ENCODE measurements at places on chromosomes 7 and 10.

GRCh38 chr7:1395211-1396070, 63.8 kb downstream of the MICALL2 start:
- no peak overlapping the region for H3K27ac ChIP-seq
- no peak overlapping the region for H3K4me3 ChIP-seq
- no peaks in the 10 kb centered on the region for H3K36me3 ChIP-seq
- H3K27me3 ChIP-seq: no peaks in the 10 kb centered on the region
- no peaks in the 10 kb centered on the region for H3K4me1 ChIP-seq
- DNase-seq: no peak

- no peak overlapping the region for H3K4me3 ChIP-seq
- no peak for DNase-seq
Observed at GRCh38 chr10:60869652-60870415, 74.2 kb downstream of the RHOBTB1 start.

DNA sequence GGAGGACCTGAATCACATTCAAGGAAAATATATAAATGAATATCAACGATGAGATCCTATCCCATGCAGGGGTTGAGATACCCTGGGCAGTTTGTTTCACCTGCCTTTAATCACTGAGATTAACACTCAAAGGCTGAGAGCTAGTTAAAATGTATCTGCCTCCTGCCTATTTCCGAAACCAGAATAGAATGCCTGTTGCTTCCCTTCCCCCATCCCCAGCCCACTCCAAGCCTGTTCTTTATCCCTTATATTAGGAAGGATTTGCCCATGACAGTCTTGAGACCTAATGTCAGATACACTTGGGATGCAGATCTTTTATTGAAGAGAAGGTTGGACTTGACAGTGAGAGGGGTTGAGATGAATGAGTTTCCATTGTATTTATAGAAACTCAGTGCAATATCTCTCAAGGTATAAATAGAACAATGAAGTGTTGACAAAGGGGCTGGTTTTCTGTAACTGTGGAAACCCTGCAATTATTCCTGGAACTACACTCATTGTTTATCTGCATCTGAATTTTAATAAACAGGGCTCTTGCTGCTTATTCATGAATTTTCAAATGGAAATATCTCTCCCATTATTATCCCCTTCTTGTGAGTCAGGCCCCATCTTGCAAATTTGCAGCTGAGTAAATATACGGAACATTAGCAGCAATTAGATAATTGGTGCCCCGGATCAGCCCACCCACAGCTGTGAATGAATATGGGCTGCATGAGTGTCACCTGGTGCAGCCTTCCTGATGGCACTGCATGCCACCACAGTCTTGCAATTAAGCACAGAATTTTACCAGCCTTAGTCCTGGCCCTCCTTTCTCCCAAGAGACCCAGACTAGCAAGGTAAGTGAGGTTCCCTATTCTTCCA, 66.7 kb downstream of the SORCS3 start:
- H3K27ac ChIP-seq: no peak overlapping the region
- no peaks in the 10 kb centered on the region for H3K4me1 ChIP-seq
- no peaks in the 10 kb centered on the region for H3K36me3 ChIP-seq
- H3K27me3 ChIP-seq: no peaks in the 10 kb centered on the region

- no peaks in the 10 kb centered on the region for H3K27me3 ChIP-seq
- H3K4me1 ChIP-seq: no peaks in the 10 kb centered on the region
- no peaks in the 10 kb centered on the region for H3K36me3 ChIP-seq
- no peak overlapping the region for H3K27ac ChIP-seq
- H3K4me3 ChIP-seq: no peak overlapping the region
Observed at GRCh38 chr10:81288544-81288943, 586.5 kb upstream of the NRG3 start.

DNA sequence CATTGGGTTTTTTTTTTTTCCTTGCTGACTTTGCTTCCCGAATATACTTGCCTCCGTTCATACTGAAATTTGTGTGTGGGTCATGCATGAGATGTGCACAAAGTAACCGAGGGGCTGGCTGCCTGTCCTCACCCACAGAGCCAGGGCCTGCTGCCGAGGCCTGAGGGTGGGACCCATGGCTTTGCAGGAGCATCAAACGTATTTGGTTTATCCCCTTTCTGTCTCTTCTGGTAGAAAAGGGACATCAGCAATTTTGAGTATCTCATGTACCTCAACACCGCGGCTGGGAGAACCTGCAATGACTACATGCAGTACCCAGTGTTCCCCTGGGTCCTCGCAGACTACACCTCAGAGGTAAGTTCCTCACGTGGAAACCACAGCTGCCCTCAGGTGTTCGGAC, 3.5 kb upstream of the LRRC18 start:
- no peak for DNase-seq
- no peaks in the 10 kb centered on the region for H3K27me3 ChIP-seq
- H3K4me1 ChIP-seq: no peaks in the 10 kb centered on the region
- H3K36me3 ChIP-seq: no peaks in the 10 kb centered on the region

- no peak for DNase-seq
- no peaks in the 10 kb centered on the region for H3K36me3 ChIP-seq
- H3K4me1 ChIP-seq: no peaks in the 10 kb centered on the region
- peaks cover 7% of the 10 kb centered on the region for H3K27me3 ChIP-seq
Observed at GRCh38 chr7:68058014-68058413, 1061.4 kb downstream of the TYW1 start.

GRCh38 chr7:24436131-24436920, 136.9 kb upstream of the PALS2 start:
- H3K27me3 ChIP-seq: no peaks in the 10 kb centered on the region
- H3K4me3 ChIP-seq: no peak overlapping the region
- H3K4me1 ChIP-seq: no peaks in the 10 kb centered on the region
- no peak for DNase-seq
- no peaks in the 10 kb centered on the region for H3K36me3 ChIP-seq

DNA sequence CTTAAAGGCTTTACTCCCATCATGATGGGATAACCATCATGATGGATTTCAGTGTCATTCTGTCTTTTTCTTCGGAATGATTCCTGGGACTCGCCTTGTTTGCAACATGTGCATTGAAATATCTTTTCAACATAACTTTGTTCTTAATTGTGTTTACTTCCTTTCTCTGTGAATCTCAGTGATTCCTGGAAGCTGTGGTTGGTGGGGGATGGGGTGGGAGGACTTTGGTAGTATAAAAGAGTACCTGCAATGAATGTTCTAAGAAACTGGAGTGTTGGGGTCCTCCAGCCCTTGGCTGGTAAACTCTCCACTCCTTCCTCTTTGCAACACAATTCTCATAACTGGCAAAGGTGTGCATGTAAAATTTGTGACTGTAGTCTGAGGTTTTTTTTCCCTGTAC, 11.5 kb upstream of the SH2D4B start:
- no peak overlapping the region for H3K27ac ChIP-seq
- no peak overlapping the region for H3K4me3 ChIP-seq
- H3K4me1 ChIP-seq: no peaks in the 10 kb centered on the region
- H3K36me3 ChIP-seq: no peaks in the 10 kb centered on the region

DNA sequence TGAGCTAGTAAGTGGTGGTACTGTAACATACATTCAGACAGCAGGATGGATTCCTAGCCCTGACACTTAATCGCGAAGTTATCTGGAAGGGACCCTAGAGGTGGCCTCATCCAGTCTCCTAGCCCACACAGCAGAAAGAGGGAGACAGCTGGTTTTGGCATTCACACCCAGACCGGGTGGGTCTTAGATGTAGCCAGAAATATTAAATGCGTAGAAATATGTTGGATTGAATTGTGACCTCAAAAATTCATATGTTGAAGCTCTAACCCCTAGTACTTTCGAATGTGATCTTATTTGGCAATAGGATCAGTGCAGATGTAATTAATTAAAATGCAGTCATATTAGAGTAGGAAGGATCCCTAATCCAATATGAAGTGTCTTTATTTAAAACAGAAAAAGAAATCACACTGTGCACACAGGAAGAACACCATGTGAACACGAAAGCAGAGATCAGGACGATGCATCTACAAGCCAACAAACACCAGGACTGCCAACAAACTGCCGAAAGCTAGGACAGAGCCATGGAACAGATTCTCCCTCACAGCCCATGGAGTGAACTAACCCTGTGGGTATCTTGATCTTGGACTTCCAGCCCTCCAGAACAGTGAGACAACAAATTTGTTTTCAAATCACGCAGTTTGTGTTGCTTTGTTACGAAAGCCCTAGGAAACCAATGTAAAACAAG, 2.9 kb upstream of the XPNPEP1 start:
- H3K4me3 ChIP-seq: no peak overlapping the region
- no peak for DNase-seq
- no peaks in the 10 kb centered on the region for H3K36me3 ChIP-seq
- H3K27ac ChIP-seq: no peak overlapping the region
- H3K4me1 ChIP-seq: peaks cover 24% of the 10 kb centered on the region

GRCh38 chr7:87213811-87214210, 5.7 kb downstream of the TMEM243 start:
- no peaks in the 10 kb centered on the region for H3K36me3 ChIP-seq
- DNase-seq: no peak
- no peak overlapping the region for H3K4me3 ChIP-seq
- H3K27ac ChIP-seq: no peak overlapping the region
- H3K4me1 ChIP-seq: no peaks in the 10 kb centered on the region

- no peak for DNase-seq
- no peak overlapping the region for H3K4me3 ChIP-seq
- no peaks in the 10 kb centered on the region for H3K36me3 ChIP-seq
- no peaks in the 10 kb centered on the region for H3K27me3 ChIP-seq
- H3K27ac ChIP-seq: no peak overlapping the region
Observed at GRCh38 chr10:110413903-110414547, 83.7 kb upstream of the DUSP5 start.

DNA sequence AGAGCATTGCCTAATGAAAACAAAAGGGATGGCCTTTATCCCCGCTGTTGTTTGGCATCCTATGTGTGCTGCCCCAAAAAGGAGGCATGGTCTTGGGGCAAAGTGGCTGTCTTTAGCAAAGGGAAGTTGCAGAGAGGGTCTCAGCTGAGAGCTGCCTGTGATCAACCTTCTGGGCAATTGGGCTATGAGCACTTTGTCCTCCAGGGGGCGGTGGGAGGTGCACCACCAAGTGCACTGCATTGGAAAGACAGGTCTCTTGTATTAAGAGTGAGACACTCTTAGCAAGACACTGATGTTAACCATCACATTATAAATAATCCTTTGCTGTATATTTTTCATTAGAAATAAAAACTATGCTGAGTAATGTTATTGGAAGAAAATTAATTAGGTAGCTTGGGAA, 314.8 kb downstream of the POM121L12 start:
- no peak overlapping the region for H3K4me3 ChIP-seq
- H3K36me3 ChIP-seq: no peaks in the 10 kb centered on the region
- no peak for DNase-seq
- H3K27me3 ChIP-seq: no peaks in the 10 kb centered on the region
- no peak overlapping the region for H3K27ac ChIP-seq

- H3K4me3 ChIP-seq: peak overlapping the region; percentile 8
- no peak for DNase-seq
- no peak overlapping the region for H3K27ac ChIP-seq
- peaks cover 19% of the 10 kb centered on the region for H3K27me3 ChIP-seq
Observed at GRCh38 chr7:142797391-142798377, 26.9 kb downstream of the PRSS2 start.

GRCh38 chr10:71218046-71218650, 5.8 kb downstream of the UNC5B start:
- H3K27me3 ChIP-seq: peaks cover 11% of the 10 kb centered on the region
- H3K4me3 ChIP-seq: peak overlapping the region; percentile 44
- no peak for DNase-seq
- H3K4me1 ChIP-seq: peaks cover 30% of the 10 kb centered on the region
- H3K36me3 ChIP-seq: no peaks in the 10 kb centered on the region

- no peak overlapping the region for H3K4me3 ChIP-seq
- no peaks in the 10 kb centered on the region for H3K4me1 ChIP-seq
- H3K27ac ChIP-seq: no peak overlapping the region
- H3K36me3 ChIP-seq: peaks cover 18% of the 10 kb centered on the region
- no peaks in the 10 kb centered on the region for H3K27me3 ChIP-seq
Observed at GRCh38 chr7:100859856-100860255, 7.3 kb upstream of the TRIP6 start.

GRCh38 chr10:96367470-96367869, 8.7 kb upstream of the OPALIN start:
- DNase-seq: no peak
- H3K27ac ChIP-seq: no peak overlapping the region
- no peaks in the 10 kb centered on the region for H3K36me3 ChIP-seq
- no peaks in the 10 kb centered on the region for H3K4me1 ChIP-seq

- H3K36me3 ChIP-seq: no peaks in the 10 kb centered on the region
- no peak for DNase-seq
- no peak overlapping the region for H3K27ac ChIP-seq
- no peak overlapping the region for H3K4me3 ChIP-seq
- H3K4me1 ChIP-seq: no peaks in the 10 kb centered on the region
Observed at GRCh38 chr7:106862317-106863089, 2.6 kb upstream of the PIK3CG start.

DNA sequence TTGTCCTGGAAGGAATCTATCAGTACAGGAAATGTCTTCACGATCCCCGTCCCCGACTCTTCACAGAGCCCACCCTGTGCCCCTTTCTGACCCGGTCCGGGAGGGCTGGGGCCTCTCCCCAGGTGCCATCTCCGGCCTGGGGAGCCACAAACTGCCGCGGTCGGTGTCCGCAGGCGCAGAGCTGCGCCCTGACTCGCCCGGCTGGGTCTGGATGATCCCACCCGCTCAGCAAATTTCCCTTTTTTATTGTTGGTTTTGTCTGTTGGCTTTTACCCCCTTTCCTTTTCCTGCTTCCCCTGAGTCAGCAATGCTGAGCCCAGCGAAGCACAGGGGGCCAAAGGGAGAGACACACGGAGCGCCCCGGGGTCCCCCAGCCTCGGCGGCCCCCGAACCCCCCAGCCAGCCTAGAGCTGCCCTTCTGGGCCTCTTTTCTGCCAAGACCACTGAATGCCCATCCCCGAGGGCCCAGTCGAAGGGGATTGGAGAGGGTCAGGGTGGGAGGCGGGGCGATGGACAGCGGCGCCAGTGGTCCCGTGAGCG, 30.9 kb downstream of the LEP start:
- H3K4me1 ChIP-seq: peaks cover 26% of the 10 kb centered on the region
- H3K27ac ChIP-seq: no peak overlapping the region
- DNase-seq: no peak
- no peaks in the 10 kb centered on the region for H3K36me3 ChIP-seq
- peak overlapping the region; percentile 37 for H3K4me3 ChIP-seq

GRCh38 chr7:25940086-25940906, 211.7 kb upstream of the NFE2L3 start:
- H3K27ac ChIP-seq: no peak overlapping the region
- no peak for DNase-seq
- no peaks in the 10 kb centered on the region for H3K36me3 ChIP-seq
- no peaks in the 10 kb centered on the region for H3K27me3 ChIP-seq
